IMR-90 (cell line): ENCODE measurements at places on chromosomes 2 and 18.

DNA sequence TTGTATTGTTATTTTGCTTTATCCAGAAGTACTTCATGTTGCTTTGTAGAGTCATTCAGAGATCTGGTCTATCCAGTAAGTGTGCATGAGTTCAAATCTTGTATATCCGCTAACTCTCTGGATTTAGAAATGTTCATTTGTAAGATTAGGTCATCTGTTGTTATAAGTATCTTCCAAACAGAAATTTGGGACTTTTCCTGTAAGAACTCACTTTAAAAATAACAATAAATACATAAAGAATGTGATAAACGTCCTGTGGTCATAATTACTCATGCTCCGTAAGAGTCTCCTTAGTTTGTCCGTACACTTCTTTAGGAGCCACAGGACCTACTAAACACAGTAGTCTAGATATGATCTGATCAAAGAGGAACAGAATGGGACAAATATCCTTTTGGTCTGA, 699.9 kb upstream of the SLC8A1 start:
- no peak for DNase-seq

DNA sequence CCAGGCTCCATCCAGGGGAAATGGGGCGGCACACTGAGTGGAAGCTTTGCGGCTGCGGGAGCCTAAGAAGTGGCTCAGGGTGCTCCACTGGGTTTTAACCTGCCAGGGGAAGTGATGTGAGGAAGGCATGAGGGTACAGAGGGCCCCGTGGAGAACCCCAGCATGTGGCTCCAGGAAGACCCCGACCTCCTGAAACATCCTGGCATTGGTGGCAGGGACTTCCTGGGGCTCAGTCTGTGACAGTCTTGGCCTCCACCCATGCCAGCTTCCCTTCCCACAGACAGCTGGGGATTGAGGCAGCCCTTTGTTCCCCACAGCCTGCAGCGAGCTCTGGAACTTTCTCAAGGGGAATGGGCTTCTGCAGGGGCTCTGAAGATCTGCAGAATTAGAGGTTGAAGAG, 146.6 kb downstream of the TNS1 start:
- DNase-seq: no peak

GRCh38 chr18:23391156-23391555, 61.9 kb upstream of the RIOK3 start:
- no peak for DNase-seq

DNA sequence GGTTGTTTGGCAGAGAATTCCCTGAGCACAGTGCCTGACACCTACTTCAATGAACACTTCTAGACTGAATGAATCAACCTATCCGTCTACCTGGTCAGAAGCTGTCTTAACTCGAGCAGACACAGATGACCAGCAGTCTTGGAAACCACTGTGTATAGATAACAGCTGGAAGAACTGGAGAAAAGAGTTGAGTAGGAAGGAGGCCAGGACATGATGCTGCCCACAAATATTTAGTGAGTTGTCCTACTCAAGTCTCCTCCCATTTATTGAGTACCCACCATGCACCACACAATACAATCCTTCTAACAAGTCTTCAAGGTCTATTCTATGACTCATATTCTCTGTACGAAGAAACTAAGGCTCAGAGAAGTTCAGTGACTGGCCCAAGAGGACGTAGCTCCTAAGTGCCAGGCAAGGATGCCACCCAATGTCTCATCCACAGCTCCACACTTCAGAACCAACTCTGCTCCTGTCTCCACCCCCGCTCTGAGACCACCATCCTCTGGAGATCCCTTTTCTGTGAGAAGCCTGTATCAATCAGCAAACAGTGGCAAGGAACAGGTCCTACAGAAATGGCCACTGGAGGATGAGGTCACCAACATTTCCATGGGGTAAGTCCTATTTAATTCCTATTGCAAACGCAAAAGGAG, 62.2 kb downstream of the GALNT14 start:
- DNase-seq: no peak

DNA sequence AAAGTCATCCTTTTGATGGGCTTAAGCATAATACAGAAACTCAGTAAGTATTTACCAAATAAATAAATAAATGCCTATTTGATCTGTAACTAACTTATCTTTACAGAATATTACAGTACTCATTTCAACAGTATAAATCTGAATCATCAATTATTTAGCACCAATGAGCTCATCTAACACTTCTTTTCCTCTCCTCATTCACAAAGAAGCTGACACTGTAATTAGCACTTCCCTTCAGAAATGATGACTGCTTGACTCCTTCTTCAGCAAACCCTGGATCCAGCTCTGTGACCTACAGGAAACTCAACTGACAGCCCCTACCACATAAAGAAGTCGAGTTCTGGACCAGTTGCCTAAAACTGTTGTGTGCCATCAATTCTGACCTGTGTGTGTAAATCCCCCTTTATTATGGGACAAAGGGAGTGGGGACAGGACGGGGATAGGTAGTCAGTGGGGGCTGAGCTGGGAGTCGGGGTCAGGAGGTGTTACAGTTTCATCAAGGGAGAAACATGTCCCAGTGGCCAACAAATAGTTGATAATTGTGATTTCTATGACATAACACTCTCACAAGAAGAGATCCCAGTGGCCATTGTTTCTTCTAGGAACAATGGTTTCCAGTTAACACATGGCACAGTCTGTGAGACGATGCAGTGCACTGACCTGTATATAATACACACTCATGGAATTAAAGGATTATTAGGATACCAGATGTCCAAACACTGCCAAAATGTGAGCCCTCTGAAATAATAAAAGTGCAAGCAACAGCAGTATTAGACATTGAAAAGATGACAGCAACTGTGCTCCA, 68.7 kb downstream of the STK39 start:
- no peak for DNase-seq

DNA sequence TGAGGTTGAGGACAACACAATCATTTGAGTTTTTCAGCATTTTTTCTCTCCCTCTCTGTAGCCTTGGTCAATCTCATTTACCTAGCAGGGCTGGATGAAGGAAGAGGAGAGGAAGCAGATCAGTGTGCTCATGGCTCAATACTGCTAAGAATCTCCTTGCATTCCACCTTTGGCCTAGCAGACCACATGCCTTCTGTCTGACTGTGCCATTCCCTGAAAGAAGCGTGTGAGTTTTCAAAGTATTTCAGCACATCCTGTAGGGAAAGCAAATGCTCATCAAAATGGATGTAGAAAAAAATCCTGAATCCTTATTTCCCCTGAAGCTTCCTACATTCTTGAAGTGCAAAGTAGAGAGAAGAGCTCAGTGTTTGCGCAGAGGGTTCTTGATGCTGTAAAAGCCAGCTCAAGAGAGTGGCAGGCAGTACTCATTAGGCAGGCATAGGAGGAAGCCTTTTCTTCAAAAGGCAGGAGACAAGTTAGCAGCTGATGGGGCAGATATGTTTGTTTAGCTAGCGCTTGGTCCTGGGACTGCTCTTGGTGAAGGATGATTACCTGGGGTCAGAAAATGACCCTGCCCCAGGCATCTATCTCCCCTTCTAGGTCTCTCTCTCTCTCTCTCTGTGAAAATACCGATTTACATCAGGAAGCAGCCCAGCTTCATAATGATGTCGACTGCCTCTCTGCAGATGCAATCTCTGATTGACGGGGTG, 14.4 kb upstream of the PIK3C3 start:
- peak; percentile 97 for DNase-seq

- DNase-seq: no peak
Measured at GRCh38 chr18:75248426-75249174, 38.0 kb downstream of the TSHZ1 start.

DNA sequence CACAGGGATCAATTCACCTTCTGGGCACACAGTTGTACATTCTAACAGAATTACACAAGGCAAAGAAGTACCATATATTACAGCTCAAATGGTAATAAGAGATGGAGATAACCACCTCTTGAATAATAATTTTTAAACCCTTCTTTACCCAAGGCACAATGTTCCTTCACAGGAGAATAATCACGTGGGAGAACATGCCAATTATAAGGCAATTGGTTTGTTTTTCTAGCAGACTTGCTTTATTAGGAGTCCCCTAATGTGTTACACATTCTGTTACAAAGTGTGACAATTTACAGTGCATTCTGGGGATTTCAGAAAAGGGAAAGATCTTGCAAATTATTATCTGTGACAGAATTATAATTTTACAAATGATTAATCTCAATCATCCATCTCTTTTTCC, 380.3 kb downstream of the RND3 start:
- DNase-seq: no peak
